DMS 273 treated with DMSO at 0.1 percent for 48 hours (cell line): ENCODE measurements at places on chromosomes 4 and X.
A peak's percentile ranks its signal among the peaks of the same experiment; 100 is the strongest.

DNA sequence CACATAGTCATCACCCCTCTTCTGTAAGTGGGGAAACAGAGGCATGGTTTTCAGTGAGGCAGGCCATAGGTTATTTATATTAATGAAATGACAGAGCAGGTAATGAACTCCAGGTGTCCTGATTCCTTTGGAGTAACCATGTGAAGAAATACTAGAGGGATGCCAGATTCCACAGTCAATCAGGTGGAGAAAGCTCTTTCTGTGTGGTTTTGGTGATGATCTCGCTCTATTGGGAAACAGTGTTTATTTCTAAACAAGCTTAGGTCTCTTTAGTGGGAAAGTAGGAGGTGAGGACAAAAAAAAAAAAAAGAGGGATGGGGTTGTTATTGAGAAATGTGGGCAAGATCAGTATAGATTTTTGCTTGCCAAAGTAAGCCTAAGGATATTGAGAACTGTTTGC lies 12.2 kb downstream of the DOCK11 start:
- no peak for DNase-seq

GRCh38 chr4:127843704-127844600 lies 36.7 kb upstream of the PLK4 start:
- no peak for DNase-seq

- DNase-seq: no peak
Measured at GRCh38 chr4:60945641-60946040, 254.5 kb upstream of the ADGRL3 start.

DNA sequence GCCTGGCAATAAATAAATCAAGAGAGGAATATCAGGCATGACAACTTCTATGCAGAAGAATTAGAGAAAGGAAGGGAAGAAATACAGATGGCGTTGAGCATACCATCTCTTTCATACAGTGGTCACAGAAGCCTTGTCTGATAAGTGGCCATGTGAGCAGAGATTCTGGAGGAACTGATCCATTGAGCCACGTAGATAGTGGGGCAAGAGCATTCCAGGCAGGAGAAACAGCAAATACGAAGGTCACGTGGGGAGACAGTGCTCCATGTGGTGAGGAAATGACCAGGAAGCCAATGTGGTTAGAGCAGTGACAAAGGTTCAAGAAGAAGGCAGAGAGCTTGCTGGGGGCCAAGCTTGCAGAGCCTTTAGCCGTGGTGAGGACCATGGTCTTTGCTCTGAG lies 226.7 kb upstream of the NOCT start:
- no peak for DNase-seq

DNA sequence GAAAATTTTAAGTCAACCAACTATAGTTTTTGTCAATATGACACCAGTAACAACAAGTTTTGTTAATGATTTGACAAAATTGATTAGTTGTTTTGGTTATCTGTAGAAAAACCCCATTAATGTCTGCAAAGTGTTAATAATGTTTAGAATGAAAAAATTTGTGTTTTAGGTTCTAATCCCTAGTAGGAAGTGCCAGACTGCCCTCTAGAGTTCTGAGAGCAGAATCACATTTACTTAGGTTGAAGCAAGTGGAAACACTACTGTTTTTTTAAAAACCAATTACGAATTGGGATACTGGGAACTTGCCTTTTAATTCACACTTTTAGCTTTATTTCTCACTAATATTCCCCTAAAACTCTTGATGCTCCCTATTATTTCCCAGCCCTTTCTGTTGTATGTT lies 101.1 kb upstream of the CYLC1 start:
- DNase-seq: no peak

- DNase-seq: no peak
Measured at GRCh38 chr4:42101446-42101975, 50.9 kb downstream of the BEND4 start.

DNA sequence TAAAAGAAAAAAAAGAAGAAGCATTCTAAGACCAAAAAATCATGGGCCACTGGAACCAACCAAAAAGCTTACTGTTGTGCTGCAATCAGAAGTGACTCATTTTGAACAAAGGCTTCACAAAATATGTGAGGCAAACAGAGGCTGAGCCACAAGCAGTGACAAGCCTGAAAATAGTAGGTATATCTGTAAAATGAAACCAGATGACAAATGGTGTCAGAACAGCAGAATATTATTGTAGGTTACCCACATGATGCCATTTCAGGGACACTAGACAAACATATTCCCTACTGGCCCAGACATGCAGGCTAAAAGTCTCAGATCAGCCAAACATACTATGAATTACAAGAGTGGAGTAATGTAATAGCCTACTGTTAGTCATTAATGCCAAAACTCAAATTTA lies 1301.8 kb upstream of the DIAPH2 start:
- DNase-seq: no peak

GRCh38 chr4:92304606-92305005 lies 840 bp downstream of the GRID2 start:
- peak; percentile 3 for DNase-seq

DNA sequence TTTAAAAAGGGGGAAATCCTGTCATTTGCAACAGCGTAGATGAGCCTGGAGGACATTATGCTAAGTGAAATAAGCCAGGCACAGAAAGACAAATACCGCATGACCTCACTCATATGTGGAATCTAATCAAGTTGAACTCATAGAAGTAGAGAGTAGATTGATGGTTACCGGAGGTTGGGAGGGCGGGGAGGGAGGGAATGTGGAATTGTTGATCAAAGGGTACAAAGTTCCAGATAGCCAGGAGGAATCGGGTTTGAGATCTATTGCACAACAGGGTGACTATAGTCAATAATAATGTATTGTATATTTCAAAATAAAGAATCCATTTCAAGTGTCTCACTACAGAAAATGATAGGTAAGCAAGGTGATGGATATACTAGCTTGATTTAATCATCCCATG lies 393.2 kb downstream of the BCOR start:
- DNase-seq: no peak

GRCh38 chr4:37662251-37662650 lies 23.9 kb downstream of the RELL1 start:
- DNase-seq: no peak

GRCh38 chrX:68193786-68194185 lies 239.5 kb downstream of the OPHN1 start:
- no peak for DNase-seq

- no peak for DNase-seq
Measured at GRCh38 chrX:65241059-65241721, 264.9 kb upstream of the ZC4H2 start.

- DNase-seq: peak; percentile 88
Measured at GRCh38 chr4:179182741-179183140, 1740.5 kb upstream of the AGA start.

- DNase-seq: no peak
Measured at GRCh38 chr4:134200811-134201215, 776 bp downstream of the PABPC4L start.

GRCh38 chrX:24886916-24887315 lies 128.8 kb downstream of the ARX start:
- DNase-seq: no peak
